ENCODE measurements at places on chromosomes 12 and 14. TPM values are rescaled to one million over a fixed set of nuclear protein-coding genes. Genes with fewer than 3 reads are reported as not detected.

LRFN5 gene
- 0.12 TPM for total RNA-seq

IFNG-AS1 gene
- total RNA-seq, result not detected

LYZ gene
- 0.10 TPM for total RNA-seq

JDP2 gene
- total RNA-seq, result 3.7 TPM

PUS7L gene
- 11.6 TPM for total RNA-seq

EIF2S1 gene
- 254 TPM for total RNA-seq

Data from RPMI7951 (cell line).